ENCODE measurements at places on chromosomes 16 and 17. TPM values are rescaled to one million over a fixed set of nuclear protein-coding genes. Genes with fewer than 3 reads are reported as not detected.
A peak's percentile ranks its signal among the peaks of the same experiment; 100 is the strongest.

Gene TNFSF13
- total RNA-seq: 6.9 TPM

- H3K4me1 ChIP-seq: peaks cover 2% of the 10 kb centered on the region
- H3K36me3 ChIP-seq: no peaks in the 10 kb centered on the region
These were observed 25.0 kb downstream of the CBFA2T3 start for GRCh38 chr16:88951989-88952388.

DNA sequence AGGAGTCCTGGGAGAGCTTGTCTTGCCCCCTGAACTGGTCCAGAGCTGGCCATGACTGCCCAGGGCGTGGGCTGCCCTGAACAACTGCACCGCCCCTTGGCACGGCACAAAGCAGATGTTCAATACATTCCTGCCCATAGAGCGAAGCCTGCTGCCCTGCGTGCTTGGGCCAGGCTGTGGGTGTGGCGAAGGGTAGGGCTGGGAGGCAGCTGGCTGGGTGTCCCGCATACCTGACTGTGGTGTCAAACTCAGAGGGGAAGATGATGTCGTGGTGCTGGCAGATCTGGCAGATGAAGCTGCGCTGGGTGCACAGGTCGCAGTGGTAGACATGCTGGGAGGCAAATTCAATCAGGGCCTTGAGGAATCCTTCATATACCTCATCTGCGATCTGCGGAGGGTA lies 124.2 kb upstream of the SMURF2 start:
- no peaks in the 10 kb centered on the region for H3K27me3 ChIP-seq
- no peaks in the 10 kb centered on the region for H3K36me3 ChIP-seq
- DNase-seq: no peak
- H3K4me1 ChIP-seq: peaks cover 16% of the 10 kb centered on the region
- no peak overlapping the region for H3K27ac ChIP-seq
- H3K4me3 ChIP-seq: no peak overlapping the region

DNA sequence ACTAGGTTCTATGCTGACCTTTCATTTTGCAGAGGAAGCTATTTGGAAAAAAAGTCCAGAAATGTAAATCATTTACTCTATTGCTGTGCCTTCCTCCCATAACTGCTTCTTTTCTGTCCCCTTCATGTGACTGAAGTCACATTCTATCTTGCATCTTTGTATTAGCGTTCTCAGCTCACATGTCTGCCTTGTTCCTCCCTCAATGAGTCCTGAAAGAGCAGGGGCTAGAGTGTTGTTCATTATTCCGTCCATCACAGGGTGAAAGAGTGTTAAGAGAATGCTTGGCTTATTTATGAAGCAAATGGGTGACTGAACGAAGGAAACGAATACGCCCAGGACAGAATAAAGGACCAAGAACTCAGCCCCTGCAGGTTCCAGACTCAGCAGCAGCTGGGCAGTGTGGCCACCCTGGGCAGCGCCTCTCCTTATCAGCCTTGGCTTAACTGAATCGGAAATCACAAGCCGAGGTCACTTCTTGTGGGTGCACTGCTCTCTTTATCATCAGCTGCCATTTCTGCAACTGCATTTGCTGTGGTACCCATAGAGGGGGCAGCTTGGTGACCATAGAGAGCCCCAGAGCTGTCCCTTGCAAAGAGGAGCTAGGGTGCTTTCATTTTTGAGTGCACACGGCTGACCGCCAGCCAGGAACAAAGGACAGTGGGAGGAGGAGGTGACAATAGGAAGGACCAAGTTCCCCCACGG lies 1.8 kb upstream of the PIK3R6 start:
- H3K4me3 ChIP-seq: no peak overlapping the region
- H3K27ac ChIP-seq: no peak overlapping the region
- H3K36me3 ChIP-seq: no peaks in the 10 kb centered on the region
- peaks cover 27% of the 10 kb centered on the region for H3K4me1 ChIP-seq
- no peaks in the 10 kb centered on the region for H3K27me3 ChIP-seq
- DNase-seq: no peak

- H3K4me3 ChIP-seq: no peak overlapping the region
- DNase-seq: no peak
- H3K4me1 ChIP-seq: peaks cover 18% of the 10 kb centered on the region
- H3K27ac ChIP-seq: no peak overlapping the region
- H3K36me3 ChIP-seq: no peaks in the 10 kb centered on the region
These were observed 469.6 kb downstream of the SOX9 start for GRCh38 chr17:72590382-72590781.

Gene GCGR
- total RNA-seq: not detected

DNA sequence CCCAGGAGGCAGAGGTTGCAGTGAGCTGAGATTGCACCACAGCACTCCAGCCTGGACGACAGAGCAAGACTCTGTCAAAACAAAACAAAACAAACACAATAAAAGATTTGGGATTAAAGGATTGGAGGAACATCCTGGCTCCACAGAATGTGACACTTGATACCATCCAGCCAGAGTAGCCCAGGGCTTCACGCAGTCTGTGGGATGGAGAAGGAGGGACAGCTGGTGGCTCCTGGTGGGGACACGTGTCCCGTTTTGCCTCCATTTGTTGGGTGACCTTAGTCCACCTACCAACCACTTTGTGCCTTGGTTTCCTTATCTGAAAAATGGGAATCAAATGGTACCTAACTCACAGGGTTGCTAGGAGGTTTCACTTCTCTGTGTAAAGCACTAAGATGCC lies 12.4 kb upstream of the CYB561 start:
- no peaks in the 10 kb centered on the region for H3K36me3 ChIP-seq
- H3K27me3 ChIP-seq: peaks cover 2% of the 10 kb centered on the region
- DNase-seq: no peak
- no peaks in the 10 kb centered on the region for H3K4me1 ChIP-seq

DNA sequence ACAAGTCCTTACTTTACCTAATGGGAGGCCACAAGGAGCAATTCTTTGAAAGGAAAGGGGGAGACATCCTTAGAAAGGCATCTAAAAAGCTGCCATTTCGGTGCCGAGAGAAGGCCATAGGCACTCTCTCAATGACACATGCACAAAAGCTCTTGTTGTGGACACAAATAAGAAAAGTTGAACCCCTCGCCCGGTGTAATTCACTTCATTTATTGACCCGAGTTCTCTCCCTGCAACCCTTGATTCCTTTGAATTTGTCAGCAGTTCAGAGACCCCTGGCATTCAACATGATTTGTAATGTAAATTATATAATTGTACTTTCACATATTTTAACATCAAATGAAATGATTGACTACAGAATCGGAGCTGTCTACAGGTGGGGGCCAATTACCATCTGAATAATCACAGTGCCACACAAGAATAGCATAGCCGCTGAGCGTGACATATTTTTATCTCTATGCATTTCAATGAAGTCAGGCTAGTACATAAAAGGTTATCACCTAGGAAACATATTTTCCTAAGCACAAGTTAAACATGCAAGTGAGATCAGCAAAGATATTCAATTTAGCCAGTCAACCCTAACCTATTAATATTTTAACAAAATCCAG lies 66.7 kb downstream of the IRX6 start:
- peaks cover 1% of the 10 kb centered on the region for H3K27me3 ChIP-seq
- no peaks in the 10 kb centered on the region for H3K4me1 ChIP-seq
- H3K36me3 ChIP-seq: no peaks in the 10 kb centered on the region
- no peak overlapping the region for H3K27ac ChIP-seq
- H3K4me3 ChIP-seq: no peak overlapping the region

DNA sequence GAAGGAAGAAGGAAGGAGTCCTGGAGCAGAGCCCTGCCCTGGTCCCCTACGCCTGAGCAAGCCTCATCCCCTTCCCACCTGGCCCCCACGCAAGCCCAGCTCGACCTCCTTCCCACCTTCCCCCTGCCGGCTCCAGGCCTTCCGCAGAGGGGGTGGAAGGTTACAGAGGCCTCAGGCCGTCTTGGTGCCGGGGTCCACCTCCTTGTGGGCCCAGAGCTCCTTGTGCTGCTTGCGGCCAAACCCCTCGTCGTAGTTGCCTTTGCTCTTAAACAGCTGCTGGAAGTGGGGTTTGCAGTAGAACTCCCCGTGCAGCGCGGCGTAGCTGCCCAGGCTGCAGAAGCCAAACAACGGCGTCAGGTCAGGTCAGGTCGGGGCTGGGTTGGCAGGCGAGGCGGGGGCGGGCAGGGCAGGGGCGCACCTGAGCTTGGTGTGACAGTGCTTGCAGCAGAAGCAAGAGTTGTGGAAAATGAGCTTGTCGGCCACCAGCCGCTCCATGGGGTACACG lies 1.5 kb downstream of the LIMD2 start:
- H3K36me3 ChIP-seq: peaks cover 47% of the 10 kb centered on the region
- H3K4me1 ChIP-seq: peaks cover 57% of the 10 kb centered on the region
- H3K4me3 ChIP-seq: peak overlapping the region; percentile 83
- H3K27me3 ChIP-seq: no peaks in the 10 kb centered on the region
- peak overlapping the region; percentile 94 for H3K27ac ChIP-seq
